ENCODE measurements at places on chromosomes 7 and 10. TPM values are rescaled to one million over a fixed set of nuclear protein-coding genes. Genes with fewer than 3 reads are reported as not detected.
A peak's percentile ranks its signal among the peaks of the same experiment; 100 is the strongest.

CCDC146 gene
- total RNA-seq: 11.9 TPM

ASIC3 gene
- 10.2 TPM for total RNA-seq

DNA sequence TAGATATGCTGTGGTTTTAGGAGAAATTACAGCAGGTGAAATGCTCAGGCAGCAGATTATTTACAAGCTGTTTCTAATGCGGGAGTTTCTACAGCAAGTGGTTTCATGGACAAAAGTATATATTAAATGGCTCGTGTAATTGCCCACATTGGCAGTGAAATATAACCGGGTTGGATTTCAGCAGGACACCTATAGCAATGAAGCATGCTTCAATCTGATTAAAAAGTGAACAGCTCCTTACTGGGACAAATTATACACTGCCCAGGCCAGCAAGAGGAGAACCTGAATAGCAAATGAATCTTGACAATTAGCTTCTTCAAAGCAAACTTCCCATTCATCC lies 35.2 kb upstream of the LYZL1 start:
- DNase-seq: no peak
- H3K4me3 ChIP-seq: no peak overlapping the region
- no peak overlapping the region for H3K27ac ChIP-seq
- H3K4me1 ChIP-seq: no peaks in the 10 kb centered on the region
- H3K27me3 ChIP-seq: no peaks in the 10 kb centered on the region
- H3K36me3 ChIP-seq: no peaks in the 10 kb centered on the region

NSUN6 gene
- total RNA-seq: 21.9 TPM

DNA sequence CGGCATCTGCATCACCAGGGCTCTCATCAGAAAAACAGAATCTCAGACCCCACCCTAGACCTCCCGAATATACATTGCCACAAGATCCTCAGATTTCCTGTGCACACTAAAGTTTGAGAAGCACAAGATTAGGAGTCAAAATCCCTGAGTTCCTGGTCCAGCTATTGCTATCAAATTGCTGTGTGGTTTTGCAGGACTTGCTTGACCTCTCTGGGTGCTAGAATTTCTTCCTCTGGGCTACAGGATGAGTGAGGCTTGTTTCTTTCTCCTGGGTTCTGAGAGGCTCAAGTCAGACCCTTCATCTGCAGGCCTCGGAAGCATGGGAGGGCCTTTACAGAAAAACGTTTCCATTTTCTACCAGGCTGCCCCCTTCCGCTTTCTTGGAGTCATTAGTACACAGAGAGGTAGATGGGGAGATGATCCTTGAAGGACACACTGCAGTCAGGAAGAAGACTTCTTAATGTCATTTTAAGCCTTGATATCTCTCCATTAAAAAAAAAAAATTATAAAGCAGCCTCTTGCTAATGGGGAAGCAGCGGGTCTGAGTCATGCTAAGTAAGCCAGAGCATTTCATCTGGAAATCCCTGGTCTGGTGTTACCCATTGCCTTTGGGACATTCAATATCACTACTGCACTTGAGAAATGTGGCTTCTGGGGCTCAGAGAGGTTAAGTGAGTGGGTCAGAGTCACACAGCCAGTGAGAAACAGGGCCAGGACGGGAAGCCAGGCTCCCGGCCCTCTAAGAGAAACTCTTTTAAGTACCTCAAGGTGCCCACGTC lies 173.5 kb downstream of the KCNMA1 start:
- no peaks in the 10 kb centered on the region for H3K36me3 ChIP-seq
- no peak overlapping the region for H3K4me3 ChIP-seq
- no peak for DNase-seq
- H3K4me1 ChIP-seq: no peaks in the 10 kb centered on the region
- H3K27ac ChIP-seq: no peak overlapping the region

GRCh38 chr10:131842351-131843088 lies 58.3 kb upstream of the PPP2R2D start:
- no peak overlapping the region for H3K27ac ChIP-seq
- H3K4me1 ChIP-seq: no peaks in the 10 kb centered on the region
- no peaks in the 10 kb centered on the region for H3K36me3 ChIP-seq
- H3K4me3 ChIP-seq: no peak overlapping the region
- H3K27me3 ChIP-seq: no peaks in the 10 kb centered on the region

UTF1 gene
- not detected for total RNA-seq

DNA sequence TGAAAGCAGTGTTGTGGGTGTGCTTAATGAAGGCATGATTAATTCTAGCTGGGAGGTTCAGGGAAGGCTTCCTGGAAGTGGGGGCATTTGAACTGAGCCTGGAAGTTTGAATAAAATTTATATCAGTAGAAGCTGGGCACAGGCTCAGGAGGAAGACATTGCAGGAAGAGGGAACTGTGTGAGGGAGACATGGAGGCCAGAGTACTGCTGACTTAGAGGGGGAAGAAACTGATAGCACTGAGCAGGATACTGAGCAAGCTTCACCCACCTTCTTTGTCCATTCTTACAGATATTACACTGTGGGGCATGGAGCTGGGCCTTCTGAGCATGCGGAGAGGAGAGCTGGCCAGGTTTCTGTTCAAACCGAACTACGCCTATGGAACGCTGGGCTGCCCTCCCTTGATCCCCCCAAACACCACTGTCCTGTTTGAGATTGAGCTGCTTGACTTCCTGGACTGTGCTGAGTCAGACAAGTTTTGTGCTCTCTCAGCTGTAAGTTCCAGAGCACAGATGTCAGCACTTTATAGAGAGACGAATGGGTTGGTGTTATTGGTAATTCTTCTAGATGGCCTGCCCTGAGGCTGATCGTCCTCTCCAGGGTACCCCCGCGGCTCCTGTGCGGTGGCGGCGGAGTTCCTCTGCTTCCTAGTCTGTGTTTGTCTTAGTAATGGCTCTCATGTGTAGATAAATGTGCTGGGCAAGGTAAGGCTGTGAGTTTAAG lies 2.1 kb downstream of the FKBP6 start:
- H3K4me3 ChIP-seq: no peak overlapping the region
- H3K4me1 ChIP-seq: no peaks in the 10 kb centered on the region
- H3K36me3 ChIP-seq: no peaks in the 10 kb centered on the region
- H3K27me3 ChIP-seq: no peaks in the 10 kb centered on the region
- DNase-seq: no peak
- H3K27ac ChIP-seq: no peak overlapping the region

DNA sequence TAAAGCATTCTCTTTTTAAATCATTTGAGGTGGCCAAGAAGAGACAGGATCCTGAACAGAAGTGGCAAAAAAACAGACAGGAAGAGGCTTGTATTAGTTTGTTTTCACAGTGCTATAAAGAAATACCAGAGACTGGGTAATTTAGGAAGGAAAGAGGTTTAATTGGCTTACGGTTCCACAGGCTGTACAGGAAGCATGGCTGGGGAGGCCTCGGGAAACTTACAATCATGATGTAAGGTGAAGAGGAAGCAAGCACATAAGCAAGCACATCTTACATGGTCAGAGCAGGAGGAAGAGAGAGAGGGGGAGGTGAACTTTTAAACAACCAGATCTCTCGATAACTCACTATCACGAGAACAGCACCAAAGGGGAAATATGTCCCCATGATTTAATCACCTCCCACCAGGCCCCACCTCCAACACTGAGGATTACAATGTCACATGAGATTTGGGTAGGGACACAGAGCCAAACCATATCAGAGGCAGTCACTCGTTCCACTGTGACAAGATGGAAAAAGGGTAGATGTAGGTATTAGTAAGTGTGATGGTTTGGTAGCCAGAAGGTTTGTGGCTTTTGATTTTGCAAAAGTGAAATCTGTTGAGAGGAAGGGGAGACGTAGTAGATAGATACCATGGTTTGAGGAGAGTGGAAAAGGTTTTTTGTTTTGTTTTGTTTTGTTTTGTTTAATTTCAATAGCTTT lies 5.1 kb downstream of the MSRB2 start:
- H3K27ac ChIP-seq: no peak overlapping the region
- H3K36me3 ChIP-seq: no peaks in the 10 kb centered on the region
- peaks cover 22% of the 10 kb centered on the region for H3K4me1 ChIP-seq
- no peak for DNase-seq
- H3K4me3 ChIP-seq: no peak overlapping the region

SFRP5 gene
- not detected for total RNA-seq

DNA sequence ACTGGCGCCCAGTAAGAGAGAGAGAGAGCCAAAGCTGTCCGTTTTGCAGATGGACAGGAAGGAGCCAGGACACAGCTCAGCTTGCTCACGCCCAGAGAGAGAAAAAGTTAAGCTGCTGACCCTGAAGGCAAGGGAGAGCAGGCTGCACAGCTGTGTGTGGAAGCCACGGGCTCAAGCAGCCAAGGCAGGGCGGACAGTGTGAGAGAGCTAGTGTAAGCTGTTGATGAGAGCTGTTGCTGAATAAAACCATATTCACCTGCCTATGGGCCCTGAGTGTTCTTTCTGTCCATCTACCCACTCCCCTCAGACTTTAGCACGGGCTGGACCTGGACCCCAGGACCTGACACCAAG lies 5.4 kb downstream of the INMT start:
- H3K27ac ChIP-seq: no peak overlapping the region
- no peaks in the 10 kb centered on the region for H3K27me3 ChIP-seq
- no peaks in the 10 kb centered on the region for H3K4me1 ChIP-seq
- no peaks in the 10 kb centered on the region for H3K36me3 ChIP-seq
- DNase-seq: no peak

- no peak for DNase-seq
- no peaks in the 10 kb centered on the region for H3K36me3 ChIP-seq
- H3K4me3 ChIP-seq: no peak overlapping the region
- H3K27me3 ChIP-seq: no peaks in the 10 kb centered on the region
- H3K4me1 ChIP-seq: no peaks in the 10 kb centered on the region
These were observed 47.2 kb downstream of the TMEM270 start for GRCh38 chr7:73908123-73908611.

- peak overlapping the region; percentile 70 for H3K27ac ChIP-seq
- H3K4me1 ChIP-seq: peaks cover 62% of the 10 kb centered on the region
- no peak overlapping the region for H3K4me3 ChIP-seq
- no peaks in the 10 kb centered on the region for H3K27me3 ChIP-seq
- H3K36me3 ChIP-seq: no peaks in the 10 kb centered on the region
- DNase-seq: no peak
These were observed 25.2 kb downstream of the DNAJB12 start for GRCh38 chr10:72329290-72330068.

- no peak overlapping the region for H3K4me3 ChIP-seq
- DNase-seq: no peak
- no peaks in the 10 kb centered on the region for H3K27me3 ChIP-seq
- H3K4me1 ChIP-seq: no peaks in the 10 kb centered on the region
- H3K36me3 ChIP-seq: no peaks in the 10 kb centered on the region
These were observed 87.4 kb downstream of the PDGFA start for GRCh38 chr7:432256-432655.

GRCh38 chr10:112728997-112729396 lies 221.1 kb upstream of the TCF7L2 start:
- H3K4me1 ChIP-seq: no peaks in the 10 kb centered on the region
- no peak overlapping the region for H3K27ac ChIP-seq
- H3K36me3 ChIP-seq: peaks cover 3% of the 10 kb centered on the region
- DNase-seq: no peak
- H3K27me3 ChIP-seq: no peaks in the 10 kb centered on the region

GRCh38 chr7:39651265-39651664 lies 27.9 kb downstream of the RALA start:
- no peak overlapping the region for H3K27ac ChIP-seq
- no peak for DNase-seq
- H3K4me1 ChIP-seq: no peaks in the 10 kb centered on the region
- no peaks in the 10 kb centered on the region for H3K27me3 ChIP-seq
- H3K4me3 ChIP-seq: no peak overlapping the region

TMEM270 gene
- total RNA-seq: not detected

DNA sequence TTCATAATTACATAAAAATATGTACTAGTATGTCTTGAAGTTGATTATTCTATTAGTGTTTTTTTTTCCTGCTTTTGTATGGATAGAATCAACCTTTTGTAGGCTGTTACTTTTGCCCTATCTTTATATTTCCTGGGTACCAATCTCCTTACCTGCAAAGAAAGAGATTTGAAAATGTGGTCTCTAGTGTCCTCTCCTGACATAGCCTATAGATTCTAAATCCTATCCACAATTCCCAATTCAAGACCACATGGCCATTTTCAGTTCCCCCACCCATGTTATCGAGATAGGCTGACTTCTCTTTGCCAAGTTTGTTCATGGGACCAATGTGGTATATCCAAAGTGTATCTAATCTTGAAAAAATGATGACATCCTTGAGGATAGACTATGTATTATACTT lies 269.4 kb upstream of the SEMA3D start:
- no peak overlapping the region for H3K27ac ChIP-seq
- no peaks in the 10 kb centered on the region for H3K4me1 ChIP-seq
- no peaks in the 10 kb centered on the region for H3K36me3 ChIP-seq
- H3K27me3 ChIP-seq: no peaks in the 10 kb centered on the region
- H3K4me3 ChIP-seq: no peak overlapping the region

DNA sequence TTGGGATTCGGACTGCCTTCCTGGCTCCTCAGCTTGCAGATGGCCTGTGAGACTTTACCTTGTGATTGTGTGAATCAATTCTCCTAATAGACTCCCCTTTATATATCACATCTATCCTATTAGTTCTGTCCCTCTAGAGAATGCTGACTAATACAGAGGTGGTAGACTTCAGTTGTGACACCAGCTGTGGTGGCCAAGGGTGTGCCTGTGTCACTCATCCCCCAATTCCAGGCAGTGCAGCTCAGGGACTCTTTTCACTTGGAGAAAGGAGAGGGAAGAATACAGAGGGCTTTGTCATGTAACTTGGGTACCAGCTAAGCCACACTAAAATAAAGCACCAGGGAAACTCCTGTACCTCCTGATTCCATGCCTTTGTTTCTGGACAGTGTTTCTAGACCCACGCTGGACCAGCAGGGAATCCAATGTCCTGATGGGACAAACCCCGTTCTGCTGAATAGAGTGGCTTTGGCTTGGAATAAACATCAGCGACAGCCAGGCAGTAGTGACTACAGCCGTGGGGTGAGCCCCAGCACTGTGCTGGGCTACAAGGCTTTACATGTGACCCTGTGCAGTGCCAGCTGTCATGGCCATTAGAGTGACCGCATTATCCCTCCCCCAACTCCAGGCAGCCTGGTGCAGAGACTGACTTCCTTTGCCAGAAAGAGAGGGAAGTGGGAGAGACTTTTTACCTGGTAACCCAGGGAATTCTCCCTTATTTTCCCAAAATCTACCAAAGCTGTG lies 233.6 kb downstream of the ANK3 start:
- no peaks in the 10 kb centered on the region for H3K4me1 ChIP-seq
- H3K4me3 ChIP-seq: no peak overlapping the region
- DNase-seq: no peak
- H3K36me3 ChIP-seq: no peaks in the 10 kb centered on the region
- no peak overlapping the region for H3K27ac ChIP-seq

MICALL2 gene
- total RNA-seq: 3.3 TPM

- no peaks in the 10 kb centered on the region for H3K36me3 ChIP-seq
- H3K4me3 ChIP-seq: no peak overlapping the region
- no peak overlapping the region for H3K27ac ChIP-seq
- DNase-seq: no peak
- no peaks in the 10 kb centered on the region for H3K4me1 ChIP-seq
- no peaks in the 10 kb centered on the region for H3K27me3 ChIP-seq
These were observed 13.4 kb upstream of the ERCC6 start for GRCh38 chr10:49552277-49552676.
